ENCODE measurements at places on chromosomes 3 and 15. TPM values are rescaled to one million over a fixed set of nuclear protein-coding genes. Genes with fewer than 3 reads are reported as not detected.

DNA sequence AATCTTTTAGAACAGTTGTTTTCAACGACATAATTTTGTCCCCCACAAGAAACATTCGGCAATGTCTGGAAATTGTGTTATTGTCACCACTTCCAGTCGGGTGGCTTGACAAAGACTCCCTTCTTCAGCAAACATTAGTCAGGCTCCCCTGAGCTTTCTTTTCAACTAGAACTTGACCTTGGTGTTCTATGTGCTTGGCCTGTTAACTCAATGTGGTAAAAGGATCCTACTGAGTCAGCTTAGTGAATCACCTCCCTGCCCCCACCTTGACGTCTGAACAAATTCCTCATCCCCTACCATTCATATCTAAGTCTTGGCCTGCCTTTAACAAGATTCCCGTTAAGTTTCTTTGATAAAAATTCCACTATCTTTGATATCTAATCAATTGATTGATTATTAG lies 465.0 kb upstream of the ROBO1 start:
- DNase-seq: no peak

DNA sequence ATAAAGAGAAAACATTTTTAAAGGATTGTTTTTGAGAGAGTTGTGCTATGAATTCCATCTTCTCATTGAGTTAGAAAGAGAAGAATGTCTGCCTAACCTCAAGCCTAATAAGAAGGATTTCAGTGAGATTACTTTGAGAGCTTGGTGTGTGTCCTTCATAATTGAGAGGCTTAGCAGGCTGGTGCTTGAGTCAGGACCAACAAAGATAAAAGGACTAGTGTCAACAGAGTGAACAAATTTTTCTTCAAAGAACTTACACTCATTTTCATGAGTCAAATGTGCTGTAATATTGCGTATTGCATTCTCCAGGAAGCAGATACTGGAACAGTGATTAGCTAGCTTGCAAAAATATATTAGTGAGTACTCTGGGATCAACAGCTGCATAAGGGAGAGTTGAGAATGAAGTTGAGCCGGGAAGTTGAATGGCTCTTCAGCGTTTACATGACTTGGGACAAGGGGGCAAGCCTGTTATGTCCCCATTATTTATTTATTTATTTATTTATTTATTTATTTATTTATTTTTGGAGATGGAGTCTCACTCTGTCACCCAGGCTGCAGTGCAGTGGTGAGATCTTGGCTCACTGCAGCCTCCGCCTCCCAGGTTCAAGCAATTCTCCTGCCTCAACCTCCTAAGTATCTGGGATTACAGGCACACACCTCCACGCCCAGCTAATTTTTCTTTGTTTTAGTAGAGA lies 37.5 kb upstream of the SLITRK3 start:
- DNase-seq: no peak

DNA sequence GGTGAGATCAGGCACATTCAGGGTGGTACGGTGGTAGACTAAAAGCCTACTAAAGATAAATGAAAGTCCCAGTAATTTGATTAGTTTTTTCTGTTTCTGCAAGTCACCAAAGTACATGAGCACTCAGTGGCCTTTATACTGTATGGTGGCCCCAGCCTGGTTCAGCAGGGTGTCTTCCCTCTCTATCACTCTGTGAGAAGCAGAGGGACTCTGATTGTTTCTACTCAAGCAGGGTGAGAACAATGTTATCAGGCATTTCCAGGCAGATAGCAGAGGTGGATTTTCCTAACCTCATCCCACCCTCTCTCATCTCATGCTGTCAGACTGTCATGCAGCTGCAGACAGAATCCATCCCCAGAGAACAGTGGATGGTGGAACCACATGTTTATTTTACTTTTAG lies 71.5 kb upstream of the BFSP2 start:
- no peak for DNase-seq

- DNase-seq: no peak
Measured at GRCh38 chr3:179297971-179298725, 24.7 kb upstream of the ZNF639 start.

- DNase-seq: no peak
Measured at GRCh38 chr15:100311154-100311625, 30.6 kb downstream of the ADAMTS17 start.

DNA sequence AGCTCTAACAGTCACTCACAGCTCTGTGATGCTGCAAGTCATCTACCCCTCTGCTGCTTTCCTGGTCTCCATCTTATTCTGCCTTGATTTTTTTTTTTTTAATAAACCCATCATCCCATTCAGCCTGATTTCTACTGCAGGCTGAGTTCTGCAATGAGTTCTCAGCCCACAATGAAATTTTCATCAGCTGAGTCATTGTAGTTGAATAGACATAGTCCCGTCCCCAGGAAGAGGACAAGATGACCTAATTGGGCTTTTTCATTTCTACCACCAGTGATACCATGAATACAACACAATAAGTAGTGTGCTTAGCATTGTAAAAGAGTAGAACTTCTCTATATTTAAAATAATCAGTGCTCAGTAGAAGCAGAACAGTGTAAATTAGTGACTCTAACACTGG lies 59.3 kb downstream of the C3orf85 start:
- DNase-seq: no peak

DNA sequence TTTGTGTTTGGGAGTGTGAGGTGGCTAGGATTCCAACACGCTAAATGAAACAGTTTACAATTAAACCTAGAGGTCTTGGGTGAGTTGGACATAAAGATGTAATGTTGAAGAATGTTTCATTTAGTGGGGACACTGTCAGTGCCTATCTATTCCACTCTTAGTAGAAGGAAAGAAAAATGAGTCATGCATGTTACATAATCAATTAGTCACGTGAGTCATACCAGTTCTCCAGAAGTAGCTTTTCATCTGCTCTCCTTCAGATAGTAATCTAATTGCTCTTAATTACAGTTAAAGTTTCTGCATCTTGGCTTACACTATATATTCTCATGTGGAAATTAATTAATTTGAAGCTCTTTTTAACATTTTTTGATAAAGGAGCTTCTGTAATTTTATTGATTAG lies 115.7 kb upstream of the P2RY1 start:
- DNase-seq: no peak

GRCh38 chr15:58276924-58277323 lies 138.7 kb downstream of the AQP9 start:
- DNase-seq: no peak

- DNase-seq: no peak
Measured at GRCh38 chr15:74530771-74531143, 10.3 kb upstream of the ARID3B start.

GRCh38 chr3:87509401-87509800 lies 233.0 kb upstream of the POU1F1 start:
- DNase-seq: no peak

DNA sequence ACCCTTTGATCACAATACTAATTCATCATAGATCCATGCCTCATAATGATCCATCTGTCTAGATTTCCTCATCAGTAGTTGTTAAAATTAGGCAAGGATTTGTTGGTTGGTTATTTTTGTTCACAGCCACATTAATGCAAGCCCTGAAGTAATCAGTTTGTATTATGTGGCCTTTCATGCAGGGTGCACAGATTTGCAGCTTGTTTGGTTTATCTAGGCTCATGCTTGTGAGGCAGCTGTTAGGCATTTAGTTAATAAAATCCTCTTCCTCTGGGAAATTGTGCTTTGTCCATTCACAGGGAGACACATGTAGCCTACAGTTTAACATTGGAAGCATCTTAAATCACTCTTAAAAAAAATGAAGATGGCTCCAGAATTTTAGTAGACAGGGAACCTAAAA lies 162.8 kb upstream of the ZNF385D start:
- DNase-seq: no peak

- no peak for DNase-seq
Measured at GRCh38 chr15:25859838-25860645, 3.1 kb downstream of the ATP10A start.

GRCh38 chr3:143998266-143998665 lies 26.6 kb downstream of the DIPK2A start:
- no peak for DNase-seq

GRCh38 chr3:140135461-140135860 lies 200.5 kb downstream of the CLSTN2 start:
- DNase-seq: no peak

- no peak for DNase-seq
Measured at GRCh38 chr3:6179761-6180160, 681.2 kb upstream of the GRM7 start.

GRCh38 chr15:90262426-90262825 lies 3.0 kb upstream of the NGRN start:
- no peak for DNase-seq

DNA sequence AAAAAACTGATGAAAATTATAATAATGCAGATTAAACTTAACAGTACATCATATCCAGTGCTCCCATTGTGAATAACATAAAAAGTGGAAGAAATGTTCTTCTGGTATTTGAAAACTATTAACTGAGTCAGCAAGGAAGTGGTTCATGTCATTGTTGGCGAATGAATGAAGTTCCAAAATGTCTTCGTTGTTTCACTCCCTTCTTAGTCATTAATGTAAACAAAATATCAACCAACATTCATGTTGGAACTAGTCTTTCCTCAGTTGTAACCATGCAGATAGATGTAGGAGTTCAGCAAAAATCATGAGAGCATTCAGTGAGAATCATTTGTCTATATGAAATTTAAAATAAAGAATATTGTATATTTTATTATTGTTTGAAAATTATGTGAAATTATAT lies 44.1 kb upstream of the ICE2 start:
- no peak for DNase-seq

GRCh38 chr15:90933301-90933700 lies 952 bp upstream of the HDDC3 start:
- no peak for DNase-seq

DNA sequence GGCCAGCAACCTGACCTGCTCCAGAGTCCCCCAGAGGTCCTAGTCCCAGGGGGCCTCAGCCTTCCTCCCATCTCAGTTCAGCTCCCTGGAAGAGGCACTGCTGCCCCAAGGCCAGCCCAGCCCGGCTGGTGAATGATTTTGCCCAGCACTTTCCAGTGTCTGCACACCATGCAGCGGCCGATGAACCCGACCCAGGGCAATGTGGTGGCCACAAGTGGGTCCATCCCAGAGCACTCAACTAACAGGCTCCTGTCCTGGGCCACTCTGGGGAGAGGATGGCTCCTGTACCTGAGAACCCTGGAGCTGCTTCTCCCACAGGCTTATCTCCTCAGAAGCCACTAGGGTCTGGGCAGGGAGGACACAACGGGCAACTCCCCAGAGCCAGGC lies 39.2 kb downstream of the PTPN23 start:
- DNase-seq: no peak

DNA sequence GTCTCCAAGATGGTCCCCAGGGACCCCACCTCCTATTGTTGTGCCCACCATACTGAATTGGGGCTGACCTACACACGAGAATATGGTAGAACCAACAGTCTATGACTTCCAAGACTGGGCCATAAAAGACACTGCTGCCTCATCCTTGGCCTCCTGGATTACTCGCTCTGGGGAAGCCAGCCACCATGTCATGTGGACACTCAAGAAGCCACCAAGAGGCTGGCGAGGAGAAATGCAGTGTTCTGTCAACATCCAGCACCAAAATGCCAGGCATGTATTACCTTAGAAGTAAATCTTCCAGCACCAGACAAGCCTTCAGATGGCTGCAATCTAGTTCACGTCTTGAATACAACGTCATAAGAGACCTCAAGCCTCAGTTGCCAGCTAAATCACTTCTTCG lies 17.1 kb upstream of the TPM1 start:
- no peak for DNase-seq

DNA sequence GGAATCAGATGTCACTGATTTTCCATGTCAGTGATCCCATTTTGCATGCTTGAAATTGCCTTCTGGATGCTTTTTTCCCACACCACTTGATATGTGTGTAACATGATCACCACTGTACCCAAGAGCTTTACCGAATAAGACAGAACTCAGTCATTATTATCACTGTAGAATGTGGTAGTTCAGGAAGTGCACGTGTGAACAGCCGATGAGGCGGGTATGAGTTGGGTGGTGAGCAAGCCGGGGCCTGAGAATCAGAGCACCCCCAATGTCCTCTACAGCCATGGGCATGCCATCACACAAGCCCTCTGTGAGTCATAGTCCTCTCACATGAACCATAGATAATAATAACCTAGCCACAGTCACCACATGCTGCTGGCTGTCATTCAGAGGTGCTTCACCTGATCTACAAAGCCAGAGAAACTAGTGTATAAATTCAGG lies 470.8 kb downstream of the SOX2 start:
- no peak for DNase-seq

EFCC1 gene
- polyA plus RNA-seq: 1.1 TPM

GOLGA8T gene
- polyA plus RNA-seq: 0.45 TPM

RETNLB gene
- polyA plus RNA-seq: not detected

DISP2 gene
- polyA plus RNA-seq: 4.6 TPM

A4GNT gene
- polyA plus RNA-seq: 0.12 TPM

LRRN1 gene
- 19.4 TPM for polyA plus RNA-seq

ZSCAN2 gene
- 28.0 TPM for polyA plus RNA-seq

SNX33 gene
- polyA plus RNA-seq: 18.1 TPM

UBAP1L gene
- 2.3 TPM for polyA plus RNA-seq

CNTN3 gene
- polyA plus RNA-seq: 21.4 TPM

CLRN1 gene
- not detected for polyA plus RNA-seq

LINS1 gene
- 17.3 TPM for polyA plus RNA-seq
